Stimulated activated CD4-positive, alpha-beta T cell treated with anti-CD3 and anti-CD28 coated beads, Interleukin-1b, Interleukin-23, amount 100 ng/mL, for 4 hours (primary cell): ENCODE measurements at places on chromosomes 7 and 10.

- DNase-seq, result no peak
Measured at GRCh38 chr10:13831711-13832141, 245.0 kb downstream of the PRPF18 start.

DNA sequence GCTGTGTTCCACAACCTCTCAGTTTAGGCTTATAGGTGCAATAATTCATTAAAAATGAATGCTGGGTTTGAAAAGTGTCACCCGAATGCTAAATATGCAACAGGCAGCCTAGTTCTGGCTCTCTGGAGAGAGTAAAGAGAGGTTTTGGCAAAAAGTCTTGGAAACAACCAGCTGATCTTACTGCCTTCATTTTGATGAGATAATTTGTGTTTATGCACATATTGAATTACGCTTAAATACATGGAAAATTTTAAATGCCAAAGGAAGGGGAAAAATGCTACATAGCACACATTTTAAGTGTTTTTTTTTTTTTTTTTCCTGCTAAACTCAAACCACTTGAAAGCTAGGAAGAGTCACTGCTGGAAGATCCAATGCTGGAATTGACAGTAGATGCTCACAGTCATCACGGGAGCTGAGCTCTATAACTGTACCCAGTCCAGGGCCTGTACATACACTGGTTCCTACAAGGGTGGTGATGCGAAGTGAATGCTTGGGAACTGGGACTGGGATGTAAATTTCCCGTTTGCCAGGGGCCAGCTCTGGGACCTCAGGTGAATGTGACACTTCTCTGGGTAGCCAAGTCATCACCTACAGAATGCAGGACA is 151.5 kb downstream of the PFKFB3 start:
- DNase-seq, result no peak

- no peak for DNase-seq
Measured at GRCh38 chr10:132964231-132964630, 21.9 kb upstream of the CFAP46 start.

DNA sequence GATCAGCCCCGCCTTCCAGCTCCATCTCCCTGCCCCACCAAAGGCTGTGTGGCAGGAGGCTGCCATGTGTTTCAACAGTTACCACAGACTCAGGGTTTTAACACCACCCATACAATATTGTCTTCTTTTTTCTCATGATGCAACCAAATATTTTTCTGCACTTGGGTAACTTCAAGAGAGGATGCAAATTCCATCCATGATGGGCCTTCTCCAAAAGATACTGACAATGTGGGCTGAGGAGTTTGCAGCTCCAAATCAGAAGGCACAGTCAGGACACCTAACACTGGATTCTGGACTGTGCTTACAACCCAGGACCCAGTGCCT is 347.9 kb downstream of the GRID1 start:
- DNase-seq, result no peak

DNA sequence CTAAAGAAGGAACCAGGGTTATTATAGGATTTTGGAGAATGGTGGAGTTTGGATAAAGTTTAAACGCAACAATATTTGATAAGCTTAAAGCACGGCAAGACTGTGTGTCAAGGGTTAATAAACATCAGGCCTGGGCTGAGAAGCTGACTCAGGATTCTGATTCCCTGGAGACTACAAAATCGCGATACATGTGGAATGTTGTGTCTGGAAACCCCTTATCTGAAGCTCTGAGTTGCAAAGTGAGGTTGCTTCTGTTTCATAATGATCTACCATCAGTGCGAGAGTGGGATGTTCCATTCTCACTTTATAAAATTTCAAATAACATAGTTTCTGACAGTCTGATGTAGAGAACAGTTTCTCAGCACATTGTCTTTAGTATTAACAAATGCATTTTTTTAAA is 7.8 kb downstream of the C1GALT1 start:
- DNase-seq, result no peak

- DNase-seq, result no peak
Measured at GRCh38 chr7:1296356-1296981, 63.8 kb downstream of the UNCX start.

DNA sequence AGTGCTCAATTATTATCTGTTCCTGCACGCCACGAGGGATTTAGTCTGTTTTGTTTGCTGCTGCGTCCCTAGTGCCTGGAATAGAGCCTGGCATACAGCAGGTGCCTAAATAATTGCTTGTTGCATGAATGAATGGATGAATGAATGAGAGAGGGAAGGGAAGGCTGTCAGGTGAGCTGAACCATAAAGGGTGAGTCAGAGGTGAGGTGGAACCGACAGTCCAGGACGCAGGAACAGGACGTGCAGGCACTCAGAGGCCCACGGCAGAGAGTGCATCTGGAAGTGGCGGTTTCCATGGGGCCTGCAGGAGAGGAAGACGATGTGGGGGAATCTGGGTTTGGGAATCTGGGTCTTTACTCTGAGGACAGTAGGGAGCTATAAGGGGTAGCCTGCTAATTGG is 17.7 kb upstream of the PPIF start:
- no peak for DNase-seq

GRCh38 chr10:3141351-3142005 is 31.1 kb downstream of the PITRM1 start:
- no peak for DNase-seq

GRCh38 chr10:34699904-34700517 is 115.1 kb downstream of the PARD3 start:
- DNase-seq, result no peak

DNA sequence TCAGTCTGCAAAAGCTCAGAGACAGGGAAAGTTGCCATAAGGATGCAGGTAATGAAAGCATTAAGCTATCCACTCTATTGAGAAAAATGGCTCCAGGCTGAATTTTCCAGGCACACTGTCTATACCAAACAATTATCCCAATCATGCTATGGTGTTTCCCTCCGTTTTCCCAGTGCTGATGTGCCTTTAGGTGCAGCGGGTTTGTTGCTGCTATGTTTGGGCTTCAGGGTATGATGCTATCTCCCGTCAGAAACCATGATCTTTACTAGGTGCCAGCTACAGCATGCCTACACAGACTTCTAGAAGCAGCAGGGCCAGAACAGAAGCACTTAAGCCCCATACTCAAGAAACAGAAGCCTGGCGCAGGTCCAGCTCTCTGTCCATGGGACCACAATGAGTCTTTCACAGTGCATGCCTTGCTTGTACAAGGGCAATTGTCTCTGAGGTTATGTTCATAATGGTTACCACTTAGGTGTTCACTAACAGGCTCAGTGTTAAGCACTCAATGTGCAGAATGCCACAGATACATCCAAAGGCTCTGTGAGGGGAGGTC is 19.4 kb downstream of the STEAP1B start:
- DNase-seq, result no peak

GRCh38 chr10:33009244-33010131 is 51.5 kb upstream of the ITGB1 start:
- DNase-seq, result no peak

GRCh38 chr7:33970536-33970935 is 65.2 kb downstream of the BMPER start:
- DNase-seq, result no peak

DNA sequence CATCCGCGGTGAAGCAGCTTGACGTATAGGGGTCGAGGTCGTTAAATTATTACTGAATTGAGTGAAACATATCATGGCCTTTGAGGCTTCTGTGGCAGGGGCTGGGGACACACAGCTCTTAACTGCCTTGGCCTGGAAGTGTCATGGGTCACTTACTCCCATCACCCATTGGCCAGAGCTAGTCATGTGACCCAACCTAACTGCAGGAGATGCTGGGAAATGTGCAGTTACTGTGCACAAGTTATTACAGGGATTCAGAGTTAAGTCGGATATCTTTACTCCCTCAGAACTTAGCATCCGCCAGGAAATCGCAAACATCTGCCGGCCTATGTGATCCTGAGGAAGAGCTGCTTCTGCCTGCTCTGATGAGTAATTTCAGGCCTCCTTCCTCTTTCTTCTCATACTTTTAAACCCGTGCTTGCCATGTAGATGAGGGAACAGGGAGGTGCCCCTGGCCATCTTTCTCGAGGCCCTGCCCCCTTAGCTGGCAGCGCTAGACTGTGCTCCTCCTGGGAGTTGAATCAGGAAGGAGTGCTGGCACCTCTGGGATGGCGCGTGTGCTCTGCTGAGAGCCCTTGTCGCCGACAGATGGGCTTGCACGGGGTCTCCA is 203.6 kb downstream of the TCF7L2 start:
- no peak for DNase-seq

- no peak for DNase-seq
Measured at GRCh38 chr7:33873981-33874750, 31.2 kb upstream of the BMPER start.

GRCh38 chr7:8719102-8719501 is 285.7 kb downstream of the NXPH1 start:
- no peak for DNase-seq

DNA sequence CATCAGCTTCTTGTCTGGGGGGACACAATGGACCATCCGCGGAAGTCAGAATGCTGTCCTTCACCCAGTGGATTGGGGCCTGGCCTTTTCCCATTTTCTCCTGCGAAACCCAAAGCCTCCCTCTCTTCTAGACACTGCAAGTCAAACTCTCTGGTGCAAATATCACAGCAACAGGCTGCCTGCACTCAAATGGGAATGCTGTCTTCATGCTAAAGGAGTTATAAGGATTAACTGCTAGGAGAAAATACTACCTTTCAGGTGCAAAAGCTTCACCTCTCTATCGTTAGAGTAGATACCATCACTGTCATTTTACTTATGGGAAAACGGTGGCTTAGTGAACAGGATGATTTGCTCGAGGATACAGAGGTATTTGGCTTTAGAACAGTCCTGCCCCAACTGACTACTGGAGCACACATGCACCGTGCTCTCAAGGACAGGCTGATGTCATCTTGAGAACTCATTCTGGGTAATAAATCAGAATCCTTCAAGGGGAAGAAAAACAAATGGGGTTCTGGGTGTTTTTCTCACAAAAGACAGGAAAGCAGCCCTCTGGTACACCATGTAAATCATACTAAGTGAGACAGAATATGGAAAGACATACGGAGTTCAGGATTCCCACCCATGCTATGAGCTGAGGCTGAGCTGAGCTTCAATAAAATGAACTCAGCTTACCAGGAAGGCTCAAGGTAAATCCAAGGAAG is 100.9 kb downstream of the SAMD9 start:
- DNase-seq, result no peak

DNA sequence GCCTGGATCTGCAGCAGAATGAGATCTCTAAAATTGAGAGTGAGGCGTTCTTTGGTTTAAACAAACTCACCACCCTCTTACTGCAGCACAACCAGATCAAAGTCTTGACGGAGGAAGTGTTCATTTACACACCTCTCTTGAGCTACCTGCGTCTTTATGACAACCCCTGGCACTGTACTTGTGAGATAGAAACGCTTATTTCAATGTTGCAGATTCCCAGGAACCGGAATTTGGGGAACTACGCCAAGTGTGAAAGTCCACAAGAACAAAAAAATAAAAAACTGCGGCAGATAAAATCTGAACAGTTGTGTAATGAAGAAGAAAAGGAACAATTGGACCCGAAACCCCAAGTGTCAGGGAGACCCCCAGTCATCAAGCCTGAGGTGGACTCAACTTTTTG is 21.4 kb downstream of the LRRC17 start:
- DNase-seq, result no peak

- DNase-seq, result no peak
Measured at GRCh38 chr7:35894721-35895120, 93.9 kb downstream of the SEPTIN7 start.

GRCh38 chr7:28575241-28575643 is 162.9 kb downstream of the CREB5 start:
- DNase-seq, result no peak

DNA sequence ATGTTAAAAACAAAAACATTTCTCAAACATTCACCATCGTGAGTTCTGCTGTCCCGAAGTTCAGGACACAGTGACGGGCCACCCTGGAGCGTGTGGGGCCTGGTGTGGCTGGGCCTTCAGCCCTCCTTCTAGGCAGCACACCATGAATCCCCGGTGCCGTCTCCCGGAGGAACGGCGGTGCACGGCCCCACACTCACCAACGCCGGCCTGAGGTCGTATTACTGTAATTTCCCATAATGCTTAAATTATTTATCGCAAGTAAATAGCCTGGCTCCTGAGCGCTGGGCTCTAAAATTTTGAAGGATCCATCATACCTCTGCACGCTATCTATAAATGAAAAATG is 1.4 kb downstream of the STK32C start:
- no peak for DNase-seq

DNA sequence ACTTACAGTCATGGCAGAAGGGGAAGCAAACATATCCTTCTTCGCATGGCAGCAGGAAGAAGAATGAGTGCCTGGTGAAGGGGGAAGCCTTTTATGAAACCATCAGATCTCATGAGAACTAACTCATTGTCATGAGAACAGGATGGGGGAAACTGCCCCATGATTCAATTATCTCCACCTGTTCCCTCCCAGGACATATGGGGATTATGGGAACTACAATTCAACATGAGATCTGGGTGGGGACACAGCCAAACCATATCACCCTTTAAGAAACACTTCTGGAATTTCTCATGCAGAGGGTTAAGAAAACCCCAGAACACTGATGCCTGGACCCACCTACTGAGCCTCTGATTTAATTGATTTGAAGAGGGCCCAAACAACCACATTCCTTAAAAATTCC is 63.3 kb upstream of the DNAJB12 start:
- DNase-seq, result no peak

- DNase-seq, result no peak
Measured at GRCh38 chr7:31852462-31852861, 165.4 kb downstream of the PPP1R17 start.

DNA sequence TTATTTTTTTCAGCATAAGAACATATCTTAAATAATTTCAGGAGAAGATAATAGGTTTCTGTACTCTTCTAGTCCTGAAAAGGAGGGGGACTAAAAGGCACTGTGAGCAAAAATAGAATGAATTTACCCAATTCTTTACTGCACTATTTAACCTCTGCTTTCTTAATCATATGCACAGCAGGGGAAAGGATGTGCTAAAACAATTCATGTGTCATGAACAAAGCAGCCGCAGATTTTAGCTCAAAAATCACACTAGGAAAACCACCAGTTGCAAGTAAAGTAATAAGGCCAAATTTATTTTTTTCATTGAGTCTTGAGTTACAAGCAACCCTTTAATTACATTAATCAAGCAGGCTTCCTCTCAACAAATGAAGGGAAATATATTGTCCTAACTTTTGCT is 80.1 kb downstream of the CABCOCO1 start:
- DNase-seq, result no peak

DNA sequence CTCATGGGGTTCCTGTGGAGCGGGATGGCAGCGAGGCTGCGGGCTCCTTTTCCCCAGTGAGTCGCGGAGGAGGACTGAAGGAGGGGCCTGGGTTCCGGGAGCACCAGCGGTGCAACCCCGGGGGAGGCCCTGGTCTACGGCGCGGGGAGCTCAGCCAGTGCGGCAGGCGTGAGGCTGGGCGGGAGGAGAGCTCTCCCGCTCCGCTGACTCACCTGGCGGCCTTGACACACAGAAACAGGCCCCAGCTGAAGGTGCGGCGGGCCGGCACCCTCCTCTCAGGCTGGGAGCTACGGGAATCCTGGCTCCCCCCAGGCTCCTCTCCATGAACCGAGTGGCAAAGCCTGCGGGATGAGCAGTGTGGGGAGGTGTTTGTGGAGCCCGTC is 6.8 kb upstream of the NOM1 start:
- no peak for DNase-seq

- no peak for DNase-seq
Measured at GRCh38 chr7:85627791-85628586, 441.1 kb upstream of the SEMA3D start.
